ENCODE measurements at places on chromosomes 3 and 15.

GRCh38 chr3:42871592-42872196 is 4.0 kb downstream of the CYP8B1 start:
- DNase-seq, result no peak

DNA sequence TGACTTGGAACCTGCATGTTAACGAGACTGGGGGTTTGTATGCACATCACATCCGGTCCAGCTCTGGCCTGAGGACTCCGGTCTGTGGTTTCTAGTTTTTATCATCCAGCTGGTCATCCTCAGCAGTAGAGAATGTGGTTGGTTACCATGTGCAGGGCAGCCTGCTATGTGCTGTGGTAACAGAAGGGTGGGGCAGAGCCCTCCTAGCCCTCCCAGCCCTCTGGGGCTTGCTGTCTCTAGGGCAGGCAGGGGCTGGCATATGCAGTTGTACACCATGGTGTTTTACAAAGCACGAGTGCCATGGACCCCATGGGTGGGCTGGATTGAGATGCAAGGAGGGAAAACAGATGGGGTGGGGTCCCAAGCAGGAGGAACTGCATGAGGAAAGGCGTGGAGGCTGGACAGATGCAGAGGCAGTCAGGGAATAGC is 70.2 kb downstream of the APBA2 start:
- DNase-seq, result no peak

DNA sequence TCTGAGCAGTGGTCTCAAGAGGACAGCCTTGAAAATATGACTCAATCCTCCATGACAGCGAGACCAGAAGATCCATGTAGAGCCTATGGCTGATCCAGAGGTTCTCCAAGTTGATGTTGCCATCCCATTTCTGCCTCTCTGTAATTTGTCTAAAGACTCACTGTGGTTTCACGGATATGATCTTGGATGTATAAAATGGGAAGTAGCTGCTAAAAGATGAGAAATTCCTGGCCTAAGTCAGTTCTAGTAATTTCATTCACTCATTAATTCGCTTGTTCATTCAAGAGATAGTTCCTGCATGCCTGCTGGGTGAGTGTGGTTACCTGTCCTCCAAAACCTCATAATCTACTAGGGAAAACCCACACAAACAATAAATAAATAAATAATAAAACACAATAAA is 145.9 kb downstream of the TNIK start:
- DNase-seq, result no peak

DNA sequence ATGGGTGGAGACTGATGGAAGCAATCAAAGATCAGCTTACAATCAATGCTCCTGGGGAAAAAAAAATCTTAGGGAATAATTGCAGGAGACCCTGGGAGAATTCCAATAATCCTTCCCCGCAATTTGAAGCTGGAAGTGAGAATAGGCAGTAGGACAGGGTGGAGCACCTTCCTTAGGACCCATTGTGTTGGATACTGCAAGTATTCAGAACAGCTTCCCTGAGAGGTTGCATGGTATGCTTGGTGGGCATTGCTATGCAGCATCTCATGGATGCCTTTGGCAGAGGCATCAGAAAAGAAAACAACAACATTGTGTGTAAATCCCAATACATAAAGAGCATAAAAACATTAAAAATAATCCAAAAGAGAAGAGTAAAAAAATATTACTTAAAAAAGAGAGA is 24.6 kb upstream of the DUT start:
- no peak for DNase-seq

- DNase-seq, result no peak
Observed at GRCh38 chr3:189276444-189277219, 104.9 kb downstream of the TPRG1 start.

All from HEK293T (cell line).